H9 (cell line): ENCODE measurements at places on chromosomes 7 and 10.

DNA sequence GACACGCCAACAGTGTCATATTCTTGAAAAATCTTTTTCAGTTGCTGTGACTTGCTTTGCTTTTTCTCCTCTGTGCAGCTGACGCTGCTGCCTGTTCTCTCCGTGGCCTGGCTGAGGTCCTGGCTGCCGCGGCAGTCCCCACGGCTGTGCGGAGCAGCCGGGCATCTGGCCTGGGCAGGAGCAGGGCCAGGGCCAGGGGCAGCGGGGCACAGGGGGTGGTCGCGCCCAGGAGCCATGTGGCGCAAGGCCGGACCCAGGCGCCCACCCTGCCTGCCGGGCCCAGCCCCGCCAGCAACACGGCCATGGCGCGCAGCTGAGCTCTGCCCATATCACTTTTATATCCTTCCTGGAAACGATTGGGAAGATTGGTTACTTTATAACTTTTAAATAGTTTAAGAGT is 109.4 kb upstream of the ACBD5 start:
- no peak for DNase-seq

GRCh38 chr7:134419085-134419484 is 39.8 kb downstream of the AKR1B1 start:
- no peak for DNase-seq

DNA sequence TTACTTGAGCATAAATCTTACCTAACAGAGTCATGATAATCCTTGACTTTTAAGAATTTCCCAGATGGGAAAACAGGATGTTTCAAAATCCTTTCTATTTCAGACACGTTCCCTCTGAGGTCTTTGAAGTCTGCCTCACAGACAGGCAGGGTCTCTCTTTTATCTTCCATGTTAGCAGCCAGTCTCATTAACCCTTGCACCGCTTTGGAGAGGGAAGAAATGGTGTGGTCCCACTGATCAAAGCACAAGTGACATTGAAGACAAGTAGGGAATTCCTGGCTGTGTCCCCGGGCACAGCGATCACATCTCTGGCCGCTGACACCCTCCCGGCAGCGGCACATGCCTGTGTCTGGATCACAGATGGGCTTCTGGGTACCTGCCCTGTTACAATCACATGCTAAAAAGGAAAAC is 52.7 kb upstream of the LAMB1 start:
- DNase-seq = no peak

- DNase-seq = no peak
Observed at GRCh38 chr10:5434017-5434753, 21.8 kb downstream of the NET1 start.

DNA sequence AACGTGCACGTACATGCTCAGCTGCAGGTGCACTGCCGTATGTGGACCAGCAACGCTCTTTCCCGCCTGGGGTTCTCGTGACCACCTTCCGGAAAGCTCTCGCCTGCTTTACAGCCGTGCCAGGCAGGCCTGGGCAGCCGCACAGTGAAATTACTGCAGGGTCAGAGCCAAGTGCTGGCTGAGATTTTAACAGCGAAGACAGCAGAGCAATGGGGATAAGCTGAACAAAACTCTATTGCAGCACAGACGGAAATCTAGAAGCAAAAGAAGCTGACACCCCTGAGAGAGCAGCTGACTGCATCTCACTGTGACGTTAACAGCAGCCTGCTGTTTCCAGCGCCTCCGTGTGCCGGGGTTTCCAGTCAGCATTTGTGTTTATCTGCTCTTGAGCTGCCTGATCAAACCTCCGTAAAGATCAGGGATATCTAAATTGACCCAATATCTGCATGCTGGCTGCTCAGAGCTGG is 179.0 kb downstream of the DIP2C start:
- DNase-seq = no peak

DNA sequence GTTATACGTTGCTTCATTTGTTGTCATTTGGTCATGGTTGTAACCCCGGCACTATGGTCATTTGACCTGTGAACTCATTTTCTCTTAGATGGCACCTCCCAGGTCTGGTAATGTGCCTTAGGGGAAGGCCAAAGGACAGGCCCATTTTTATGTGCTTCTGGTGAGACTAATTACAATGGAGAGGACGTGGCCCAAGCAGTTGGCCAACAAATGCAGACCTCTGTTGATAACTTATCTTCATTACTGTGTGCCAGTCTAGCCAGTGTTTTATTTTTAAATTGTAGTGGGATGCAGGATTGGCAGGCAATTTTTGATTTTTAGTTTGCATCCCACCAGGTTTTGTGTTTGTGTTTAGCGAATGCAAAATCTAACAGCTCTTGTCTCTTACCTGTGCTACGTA is 321.5 kb upstream of the AKR1E2 start:
- no peak for DNase-seq

GRCh38 chr7:30226614-30227268 is 57.7 kb upstream of the ZNRF2 start:
- DNase-seq = peak; percentile 76

DNA sequence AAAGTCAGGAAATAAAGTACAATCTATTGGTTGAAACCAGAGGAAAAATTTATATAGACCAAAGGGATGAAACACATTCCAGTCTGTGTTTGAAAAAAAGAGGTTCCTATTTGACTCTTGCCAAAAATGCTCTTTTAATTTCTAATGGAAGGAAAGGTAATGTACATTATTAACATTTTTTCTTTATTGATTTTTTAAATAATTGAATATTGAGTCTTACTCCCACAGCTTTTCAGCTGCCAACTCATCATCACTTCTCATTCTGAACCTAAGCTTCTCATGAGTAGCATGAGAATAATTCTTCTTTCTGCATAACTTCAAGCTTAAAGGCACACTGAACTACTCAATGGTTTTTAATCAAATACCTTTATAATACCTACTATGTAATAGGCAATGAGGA is 49.8 kb upstream of the FHIP2A start:
- no peak for DNase-seq

DNA sequence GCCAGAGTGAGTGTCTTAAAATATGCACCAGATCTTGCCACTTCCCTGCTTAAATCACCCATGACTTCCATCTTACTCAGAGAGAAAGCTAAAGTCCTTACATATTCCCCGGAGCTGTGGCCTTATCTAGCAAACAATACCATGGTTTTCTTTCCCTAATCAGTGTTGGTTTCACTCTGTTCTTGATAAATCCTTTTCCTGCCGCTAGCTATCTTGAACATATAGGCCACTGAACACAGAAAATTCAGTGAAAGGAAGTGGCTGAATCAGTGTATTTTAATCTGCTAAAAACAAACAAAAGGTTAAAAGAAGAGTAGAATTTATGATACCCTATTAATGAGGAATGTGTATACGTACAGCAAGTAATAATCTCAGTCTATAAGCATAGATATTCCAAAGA is 42.0 kb upstream of the JAZF1 start:
- no peak for DNase-seq

- no peak for DNase-seq
Observed at GRCh38 chr10:131777921-131778320, 122.9 kb upstream of the PPP2R2D start.

- DNase-seq = no peak
Observed at GRCh38 chr10:96400465-96400864, 41.7 kb upstream of the OPALIN start.

DNA sequence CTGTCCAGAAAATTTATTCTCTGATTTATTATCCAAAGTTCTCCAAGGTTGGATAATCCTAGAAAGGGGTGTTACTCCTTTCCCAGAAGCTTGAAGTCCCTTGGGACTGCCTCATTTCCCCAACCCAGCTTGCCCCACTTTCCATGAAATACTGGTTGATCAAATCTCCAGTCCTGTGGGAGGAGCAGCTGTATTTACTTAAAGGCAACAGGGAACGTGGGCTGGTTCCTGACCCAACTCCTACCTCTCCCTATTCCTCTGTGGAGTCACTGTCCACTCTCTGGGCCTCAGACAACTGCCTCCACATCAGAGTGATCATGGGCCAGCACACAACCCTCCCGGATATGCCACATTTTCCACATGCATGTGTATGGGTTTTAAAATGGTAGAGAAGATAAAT is 166.2 kb upstream of the PRR15 start:
- no peak for DNase-seq

- no peak for DNase-seq
Observed at GRCh38 chr7:26691406-26691805, 173.0 kb downstream of the SKAP2 start.

GRCh38 chr10:69324583-69324982 is 46.3 kb downstream of the HK1 start:
- DNase-seq = no peak

DNA sequence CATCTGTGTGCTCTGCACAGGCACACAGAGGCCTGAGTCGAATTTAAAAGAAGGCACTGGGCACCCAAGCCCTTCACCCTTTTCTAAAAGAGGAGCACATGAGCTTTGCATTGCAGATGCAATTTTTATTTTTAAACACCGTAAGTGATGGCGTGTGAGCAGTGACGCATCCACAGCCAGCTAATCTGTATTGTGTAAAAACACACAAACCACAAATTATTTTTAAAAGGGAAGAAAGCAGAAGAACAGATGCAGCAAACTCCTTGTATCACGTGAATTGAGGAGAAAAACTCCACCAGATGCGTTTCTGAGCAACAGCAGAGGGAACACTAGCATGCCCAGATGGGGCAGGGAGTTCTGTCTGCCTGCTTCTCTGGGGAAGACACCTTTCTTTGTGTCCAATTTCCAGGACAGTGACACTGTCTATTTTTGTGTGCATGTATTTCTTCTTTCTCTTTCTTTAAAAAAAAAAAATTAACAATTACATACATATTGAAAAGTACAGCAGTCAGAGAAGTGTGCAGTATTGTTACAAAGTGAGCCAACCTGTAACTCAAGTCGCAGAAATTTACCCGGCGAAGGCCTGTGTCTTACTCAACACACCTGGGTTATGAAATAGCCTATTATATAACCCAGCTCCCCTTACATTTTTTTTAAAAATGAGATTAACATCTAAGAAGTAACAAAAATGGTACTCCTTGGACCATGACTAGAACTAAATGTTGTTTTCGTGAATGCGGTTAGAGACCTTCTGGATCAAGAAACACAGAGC is 39.2 kb downstream of the EEPD1 start:
- no peak for DNase-seq

GRCh38 chr10:11838298-11838852 is 15.2 kb downstream of the PROSER2 start:
- DNase-seq = no peak

- DNase-seq = no peak
Observed at GRCh38 chr7:18760631-18761445, 265.3 kb downstream of the HDAC9 start.

GRCh38 chr7:42372479-42372878 is 135.5 kb upstream of the GLI3 start:
- DNase-seq = no peak

DNA sequence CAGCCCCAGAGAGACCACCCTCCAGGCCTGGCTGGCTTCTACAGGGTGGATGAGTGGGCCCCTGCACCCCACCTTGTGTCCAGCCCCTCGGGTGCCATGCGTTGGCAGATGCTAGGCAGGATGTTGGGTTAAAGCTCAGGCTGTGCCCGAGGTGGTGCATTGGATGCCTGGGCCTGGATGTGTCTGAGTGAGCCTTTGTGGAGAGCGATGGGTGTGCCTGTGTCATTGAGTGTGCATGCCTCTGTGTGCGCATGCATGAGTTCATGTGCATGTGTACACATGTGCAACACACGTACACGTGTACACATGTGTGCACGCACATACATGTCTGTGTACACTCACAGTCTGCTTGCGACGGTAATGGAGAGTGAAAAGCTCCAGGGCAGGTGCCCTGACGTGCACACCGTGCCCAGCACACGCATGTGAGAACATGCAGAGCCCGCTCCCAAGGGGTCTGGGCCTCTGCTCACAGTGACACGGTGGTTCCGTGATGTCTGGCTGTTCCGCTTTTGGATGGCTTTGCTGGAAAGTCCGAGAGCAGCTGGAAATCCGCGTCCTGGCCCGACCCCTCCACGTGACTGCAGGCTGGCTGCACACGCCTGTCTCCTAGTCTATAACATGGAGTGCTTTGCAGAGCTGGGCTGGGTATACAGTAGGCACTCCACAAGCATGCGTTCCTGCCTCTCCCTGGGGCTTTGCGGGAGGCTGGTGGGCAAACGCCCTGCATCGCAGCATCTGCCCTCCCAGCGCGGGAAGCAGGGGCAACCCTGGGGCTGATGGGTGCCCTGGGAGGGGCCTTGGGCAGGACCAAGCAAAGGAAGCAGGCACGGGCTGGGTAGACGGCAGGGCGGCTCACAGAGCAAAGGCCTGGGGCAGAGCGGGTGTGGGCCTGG is 36.9 kb downstream of the ELFN1 start:
- DNase-seq = no peak

DNA sequence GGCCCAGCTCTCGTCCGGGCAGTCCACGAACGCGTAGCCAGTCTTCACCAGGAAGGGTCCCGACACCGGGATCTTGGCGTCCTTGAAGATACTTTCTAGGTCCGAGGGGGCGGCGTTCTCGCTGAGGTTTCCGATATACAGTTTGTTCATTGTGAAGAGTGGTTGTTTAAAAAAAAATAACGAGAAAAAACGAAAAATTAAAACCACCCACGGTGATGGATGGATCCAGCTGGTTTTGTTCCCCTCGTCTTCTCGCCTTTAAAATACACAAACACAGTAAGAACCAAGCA is 385 bp downstream of the IGF2BP3 start:
- no peak for DNase-seq

DNA sequence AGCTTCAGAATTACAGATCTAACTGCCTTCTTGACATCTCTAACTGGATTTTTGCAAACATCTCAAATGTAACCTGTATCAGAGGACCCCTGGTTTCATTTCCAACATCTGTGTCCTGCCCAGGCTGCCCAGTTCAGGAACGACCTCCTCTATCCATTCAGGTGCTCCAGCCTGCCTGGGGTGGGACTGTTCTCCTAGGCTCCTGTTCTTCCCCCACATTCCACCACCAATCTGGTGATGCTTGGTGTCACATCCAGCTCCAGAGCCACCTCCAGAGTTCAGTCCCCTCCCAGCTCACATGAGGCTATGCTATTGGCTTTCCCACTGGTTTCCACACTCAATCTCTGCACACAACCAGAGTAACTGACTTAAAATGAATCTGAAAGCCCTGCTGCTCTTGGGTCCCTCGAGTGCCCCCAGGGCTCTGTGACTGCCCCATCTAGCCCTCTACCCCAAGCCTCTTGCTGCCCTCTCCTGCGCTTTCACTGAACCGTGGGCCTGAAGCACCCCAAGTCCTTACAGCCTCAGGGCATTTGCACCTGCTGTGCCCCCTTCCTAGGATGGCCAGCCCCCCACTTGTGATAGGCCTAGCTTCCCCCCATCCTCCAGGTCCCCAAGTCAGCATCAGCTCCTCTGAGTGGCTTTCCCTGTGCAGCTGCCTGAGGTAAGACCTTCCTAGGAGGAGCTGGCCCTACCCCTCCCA is 46.1 kb downstream of the PPIF start:
- no peak for DNase-seq

DNA sequence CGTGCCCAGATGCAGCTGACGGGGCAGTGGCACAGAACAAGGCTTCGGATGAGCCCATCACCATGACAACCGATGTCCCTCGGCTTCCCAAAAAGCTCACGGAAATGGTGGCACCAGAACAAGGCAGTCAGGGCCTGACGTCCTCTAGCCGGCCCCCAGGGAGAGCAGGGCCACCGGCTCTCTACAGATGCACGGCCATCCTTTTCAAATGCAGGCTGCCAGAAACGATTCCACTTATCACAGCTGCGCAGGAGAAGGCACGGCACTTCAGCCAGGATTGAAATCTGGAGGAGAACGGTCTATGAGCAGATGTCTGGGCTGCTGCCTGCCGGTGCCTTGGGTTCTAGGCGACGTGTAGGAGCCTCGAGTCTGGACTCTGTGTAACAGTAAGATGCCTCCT is 223.8 kb downstream of the ZMYND11 start:
- DNase-seq = no peak

- no peak for DNase-seq
Observed at GRCh38 chr10:44393051-44393630, 8.2 kb upstream of the CXCL12 start.
